HT-29 (cell line): ENCODE measurements at places on chromosomes 4 and X.

DNA sequence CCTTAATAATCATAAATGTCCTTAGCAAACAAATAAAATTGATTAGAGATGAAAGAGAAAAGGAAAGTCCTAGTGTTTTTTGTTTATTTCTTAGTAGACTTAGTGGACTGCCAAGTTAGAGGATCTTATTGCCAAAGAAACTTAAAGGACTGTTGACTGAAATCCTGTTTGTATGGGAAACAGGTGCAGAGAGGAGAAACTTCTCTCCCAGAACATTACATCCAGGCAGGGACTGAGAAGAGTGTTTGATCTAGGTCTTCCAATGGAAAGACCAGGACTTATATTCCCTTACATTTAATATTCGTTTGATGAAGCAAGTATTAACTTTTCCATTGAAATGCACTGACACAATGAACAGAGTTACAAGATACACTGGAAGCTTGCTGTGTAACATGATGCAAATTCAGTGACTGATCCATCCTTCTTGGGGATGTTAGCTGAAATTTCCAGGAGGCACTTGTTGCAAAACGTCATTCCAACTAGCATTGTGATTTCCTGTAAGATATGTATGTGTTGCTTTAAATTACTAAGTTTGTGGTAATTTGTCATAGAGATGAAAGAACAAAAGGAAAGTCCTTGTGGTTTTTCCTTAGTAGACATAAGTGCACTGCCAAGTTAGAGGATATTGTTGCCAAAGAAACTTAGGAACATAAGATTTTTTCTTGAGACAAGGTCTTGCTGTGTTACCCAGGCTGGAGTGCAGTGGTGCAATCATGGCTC is 505.6 kb downstream of the STIM2 start:
- no peak for DNase-seq

- no peak for DNase-seq
Measured at GRCh38 chrX:103640401-103641155, 11.8 kb downstream of the TCEAL1 start.

DNA sequence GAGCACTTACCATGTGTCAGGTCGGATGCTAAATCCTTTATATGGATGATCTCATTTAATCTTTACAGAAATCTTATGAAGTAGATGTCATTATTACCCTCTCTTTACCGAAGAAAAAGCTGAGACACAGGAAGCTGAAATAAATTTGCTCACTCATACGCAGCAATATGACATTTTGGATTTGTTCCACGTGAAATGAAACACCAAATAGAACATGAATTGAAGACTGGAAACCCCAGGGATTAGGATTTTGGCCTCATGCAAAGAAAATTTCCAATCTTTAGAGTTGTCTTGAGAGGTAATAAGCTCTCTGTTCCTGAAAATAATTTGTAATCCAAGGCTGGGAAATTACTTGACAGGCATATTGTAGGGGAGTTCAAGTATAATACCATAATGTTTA is 354.4 kb upstream of the CLNK start:
- no peak for DNase-seq

GRCh38 chrX:23559975-23560374 is 107.3 kb upstream of the PRDX4 start:
- DNase-seq = no peak

GRCh38 chr4:92992758-92993157 is 689.0 kb downstream of the GRID2 start:
- DNase-seq = no peak

- no peak for DNase-seq
Measured at GRCh38 chr4:174708381-174708780, 120.7 kb downstream of the GLRA3 start.
